CD4-positive, alpha-beta T cell treated with Interleukin-17A for 1 hour (primary cell): ENCODE measurements at places on chromosomes 6 and 20.

- no peak for DNase-seq
These were observed 32.6 kb downstream of the SF3B5 start for GRCh38 chr6:144062786-144063185.

GRCh38 chr20:18289306-18289705 is 979 bp downstream of the ZNF133 start:
- DNase-seq, result no peak

- no peak for DNase-seq
These were observed 235.5 kb downstream of the BMP7 start for GRCh38 chr20:57030611-57031600.

DNA sequence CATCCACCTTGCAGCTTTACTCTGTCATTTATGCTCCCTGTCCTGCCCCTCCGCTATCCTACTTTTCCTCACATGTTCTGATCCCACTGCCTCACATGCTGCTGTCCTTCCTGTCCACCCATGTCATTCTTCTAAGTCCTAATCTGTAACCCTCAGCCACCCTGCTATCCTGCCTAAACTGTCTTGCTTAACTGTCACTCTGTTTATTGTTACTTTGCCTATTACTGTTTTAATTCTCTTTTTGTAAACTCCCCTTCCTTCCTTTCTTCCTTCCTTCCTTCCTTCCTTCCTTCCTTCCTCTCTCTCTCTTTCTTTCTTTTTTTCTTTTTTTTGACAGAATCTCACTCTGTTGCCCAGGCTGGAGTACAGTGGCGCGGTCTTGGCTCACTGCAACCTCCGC is 1.4 kb downstream of the CUL9 start:
- DNase-seq, result no peak

DNA sequence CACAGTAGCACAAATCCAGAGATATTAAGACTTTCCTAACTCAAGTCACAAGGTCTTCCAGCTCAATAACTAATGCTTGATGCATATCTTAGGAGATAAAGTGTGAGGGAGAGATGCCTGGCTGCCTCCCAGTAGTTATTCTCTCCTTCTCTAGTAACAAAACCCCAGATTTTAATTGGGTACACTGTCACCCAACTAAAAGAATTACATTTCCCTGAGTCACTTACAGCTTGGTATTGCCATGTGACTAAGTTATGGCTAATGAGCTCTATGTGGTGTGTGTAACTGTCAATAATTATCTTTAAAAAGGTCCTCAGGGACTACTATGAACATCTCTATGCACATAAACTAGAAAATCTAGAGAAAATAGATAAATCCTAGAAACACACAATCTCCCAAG is 32.0 kb downstream of the KIF6 start:
- no peak for DNase-seq

DNA sequence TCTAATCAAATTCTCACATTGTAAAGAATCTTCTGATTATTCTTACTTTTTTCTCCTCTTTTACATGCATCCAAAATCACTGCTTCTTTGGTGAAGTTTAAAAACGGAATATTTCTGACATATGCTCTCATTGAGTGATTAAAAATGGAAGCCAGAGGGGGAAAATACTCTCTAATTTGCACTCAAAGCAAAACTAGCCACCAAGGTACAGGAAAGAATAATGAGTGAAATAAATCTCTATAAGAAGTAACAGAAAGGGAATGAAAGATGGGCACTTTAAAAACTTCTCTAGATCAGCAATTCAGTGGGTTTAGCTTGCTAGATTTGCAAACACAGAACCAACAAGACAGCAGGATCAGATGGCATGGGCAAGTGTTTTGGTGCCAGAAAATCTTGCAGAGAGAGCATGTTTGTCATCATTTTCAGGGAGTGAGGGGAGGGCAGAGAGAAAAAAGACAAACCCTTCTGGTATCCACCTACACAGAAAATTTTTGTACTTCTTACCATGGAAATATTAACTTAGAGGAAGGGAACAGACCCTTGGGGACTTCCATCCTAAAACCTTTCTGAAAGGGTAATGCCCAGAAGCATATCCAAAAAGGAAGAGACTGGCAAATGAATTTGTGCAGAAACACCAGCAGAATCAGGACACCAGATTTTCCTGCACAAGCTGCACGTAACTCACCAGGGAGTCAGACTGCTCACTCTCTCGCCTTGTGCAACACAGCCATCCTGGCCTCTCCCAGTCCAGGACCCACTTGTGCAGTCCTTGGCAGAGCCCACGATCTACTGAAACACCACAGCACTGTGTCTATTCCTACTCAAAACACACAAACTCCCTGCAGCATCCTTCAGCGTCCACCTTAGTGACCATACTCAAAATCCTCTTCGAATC is 270.2 kb upstream of the PRDM1 start:
- DNase-seq, result no peak

GRCh38 chr6:8579372-8579771 is 144.0 kb upstream of the SLC35B3 start:
- no peak for DNase-seq

DNA sequence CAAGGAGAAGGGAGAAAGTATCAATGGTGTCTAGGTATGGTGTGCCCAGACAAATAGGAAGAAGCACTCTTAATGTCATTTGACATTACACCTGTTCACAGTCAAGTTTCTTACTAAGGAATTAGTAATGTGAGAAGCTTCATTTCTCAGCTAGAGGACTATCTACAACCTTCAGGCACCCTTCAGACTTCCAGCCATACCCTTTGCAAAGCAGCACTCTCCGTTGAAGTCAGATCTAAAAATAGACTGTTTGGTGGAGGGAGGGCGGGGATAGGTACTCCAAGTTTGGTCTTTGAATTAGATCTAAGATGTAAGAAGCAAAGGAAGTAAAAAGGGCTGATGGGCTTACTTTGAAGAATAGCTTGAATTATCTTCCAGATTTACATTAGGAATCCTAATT is 311.1 kb downstream of the SLC35F1 start:
- no peak for DNase-seq
